ENCODE measurements at places on chromosomes 1 and 21.

DNA sequence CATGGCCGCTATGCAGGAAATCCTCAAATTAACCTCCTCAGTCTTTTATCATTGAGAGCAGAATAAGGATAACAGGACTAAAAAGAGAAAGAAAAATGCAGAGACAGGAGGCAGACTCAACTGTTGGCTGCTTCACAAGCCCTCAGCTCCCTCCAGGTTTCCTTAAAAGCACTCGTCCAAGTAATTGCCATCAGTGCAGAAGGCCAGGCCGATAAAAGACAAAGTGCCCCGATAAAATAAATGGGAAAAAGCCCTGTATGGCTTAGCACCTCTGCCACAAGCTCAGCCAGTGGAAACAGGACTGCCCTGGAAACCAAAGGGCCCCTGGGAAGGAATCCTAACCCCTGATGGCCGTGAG is 8.1 kb downstream of the S100A6 start:
- no peak for DNase-seq

GRCh38 chr1:208221291-208221622 is 22.9 kb downstream of the PLXNA2 start:
- DNase-seq, result no peak

GRCh38 chr1:111842411-111842810 is 86.7 kb downstream of the DDX20 start:
- no peak for DNase-seq

DNA sequence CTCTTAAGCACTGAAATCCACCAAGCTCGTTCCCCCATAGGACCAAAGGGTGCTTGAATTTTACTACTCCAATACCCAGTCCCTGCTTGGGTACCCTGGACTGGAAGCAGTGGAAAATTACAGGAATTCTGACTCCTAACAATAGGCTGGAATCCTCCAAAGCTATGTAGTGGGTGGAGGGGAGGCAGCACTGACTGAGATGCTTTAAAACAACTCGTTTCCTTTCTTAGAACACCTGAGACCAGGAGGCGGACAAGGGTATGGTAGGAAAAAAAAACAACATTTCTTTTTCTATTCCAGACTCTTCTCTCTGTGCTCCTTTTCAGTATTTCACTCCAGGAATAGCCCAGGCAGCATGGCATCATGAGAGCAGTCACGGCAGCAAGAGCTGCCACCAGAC is 2.3 kb downstream of the PEF1 start:
- no peak for DNase-seq

- no peak for DNase-seq
Observed at GRCh38 chr1:100717218-100717617, 2.3 kb upstream of the VCAM1 start.

GRCh38 chr21:37877888-37878684 is 38.2 kb downstream of the KCNJ6 start:
- no peak for DNase-seq

Data from stimulated activated CD8-positive, alpha-beta memory T cell treated with anti-CD3 and anti-CD28 coated beads, Interleukin-12 subunit alpha, Interleukin-12 subunit beta, amount 100 ng/mL, for 1 hour (primary cell).